ENCODE measurements at places on chromosomes 3 and 15.

DNA sequence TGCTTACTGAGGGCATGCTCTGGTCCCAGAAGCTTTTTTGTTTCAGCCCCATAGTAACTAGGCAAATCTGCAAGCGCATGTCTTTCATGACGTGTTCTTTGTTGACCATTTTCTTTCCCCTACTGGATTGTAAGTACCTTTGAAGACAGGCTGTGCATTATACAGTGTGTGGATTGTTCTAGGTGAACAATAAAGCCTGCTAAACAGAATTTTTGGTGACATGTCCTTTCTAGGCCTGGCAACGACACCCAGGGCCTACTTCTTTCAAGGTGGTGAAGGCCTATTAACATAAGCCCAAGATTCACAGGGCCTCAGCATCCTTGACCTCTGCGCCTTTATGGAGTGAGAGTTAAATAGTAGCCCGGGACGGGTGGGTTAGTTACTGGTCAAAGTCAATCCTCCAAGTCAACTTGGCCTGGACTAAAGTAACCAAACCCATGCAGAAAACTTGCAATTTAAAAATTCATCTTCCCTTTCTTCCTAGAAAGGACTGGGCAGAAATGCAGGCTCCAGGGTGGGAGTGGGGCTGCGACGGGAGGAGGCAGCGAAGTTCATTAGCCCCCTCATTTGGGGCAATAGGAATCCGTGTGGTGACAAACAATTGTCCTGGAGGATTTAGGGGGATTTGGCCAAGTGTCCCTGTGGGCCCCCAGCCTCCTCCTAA, 37.6 kb upstream of the TRIM71 start:
- no peak for DNase-seq

DNA sequence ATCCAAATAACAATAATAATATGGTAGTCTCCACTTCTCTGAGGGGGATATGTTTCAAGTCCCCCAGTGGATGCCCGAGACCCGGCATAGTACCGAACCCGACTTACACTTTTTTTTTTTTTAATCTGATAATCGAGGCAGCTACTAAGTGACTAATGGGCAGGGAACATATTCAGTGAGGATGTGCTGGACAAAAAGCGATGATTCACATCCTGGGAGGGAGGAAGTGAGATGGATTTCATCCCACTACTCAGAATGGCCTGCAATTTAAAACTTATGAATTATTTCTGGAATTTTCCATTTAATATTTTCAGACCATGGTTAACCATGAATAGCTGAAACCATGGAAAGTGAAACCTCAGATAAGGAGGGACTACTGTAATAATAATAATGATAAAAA, 49.5 kb upstream of the SELENOK start:
- peak; percentile 38 for DNase-seq

DNA sequence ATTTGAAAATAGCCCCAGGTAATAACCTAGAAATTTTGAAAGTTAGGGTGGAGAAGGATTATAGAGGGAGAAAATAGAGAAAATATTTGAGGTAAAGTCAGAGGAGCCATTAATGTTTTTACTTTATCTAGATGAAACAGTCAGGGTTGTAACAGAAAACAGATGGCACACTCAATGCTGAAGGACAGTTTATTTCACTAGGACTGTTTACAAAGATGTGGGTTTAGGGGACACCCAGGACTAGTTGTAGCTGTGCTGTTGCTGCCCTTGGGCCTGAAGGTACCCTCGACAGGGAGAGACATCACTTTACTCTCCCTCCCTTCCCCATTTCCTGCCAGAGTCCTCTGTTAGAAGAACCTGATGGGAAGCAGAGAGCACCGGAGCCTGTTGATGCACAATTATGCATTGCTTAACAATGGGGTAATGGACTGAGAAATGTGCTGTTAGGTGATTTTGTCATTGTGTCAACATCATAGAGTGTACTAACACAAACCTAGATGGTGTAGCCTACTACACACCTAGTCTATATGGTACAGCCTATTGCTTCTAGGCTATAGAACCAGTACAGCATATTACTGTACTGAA, 103.8 kb downstream of the GALK2 start:
- DNase-seq, result peak; percentile 53

GRCh38 chr3:12879191-12879815, 37.9 kb upstream of the RPL32 start:
- no peak for DNase-seq
